ENCODE measurements at places on chromosomes 7 and 10.

DNA sequence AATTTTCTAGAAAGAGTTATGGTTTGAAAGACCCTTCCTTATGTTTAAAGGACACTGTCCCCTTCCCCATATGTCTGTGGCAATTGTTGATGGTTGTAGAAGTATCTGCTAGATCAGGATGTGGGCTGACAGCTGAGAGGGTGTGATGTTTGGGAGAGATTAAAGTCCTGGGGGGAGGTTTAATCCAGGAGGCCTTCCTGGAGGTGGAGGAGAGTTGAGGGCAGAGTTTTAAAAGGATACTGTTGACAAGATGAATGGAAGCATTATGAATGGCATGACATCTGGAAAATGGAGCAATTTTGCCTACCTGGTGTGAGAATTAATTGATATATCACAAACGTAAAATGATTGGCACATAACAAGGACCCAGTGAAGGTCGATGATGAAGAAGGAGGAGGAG lies 32.9 kb upstream of the SMC3 start:
- no peak for DNase-seq

GRCh38 chr7:5689118-5689517 lies 92.3 kb downstream of the RNF216 start:
- DNase-seq: peak; percentile 67

DNA sequence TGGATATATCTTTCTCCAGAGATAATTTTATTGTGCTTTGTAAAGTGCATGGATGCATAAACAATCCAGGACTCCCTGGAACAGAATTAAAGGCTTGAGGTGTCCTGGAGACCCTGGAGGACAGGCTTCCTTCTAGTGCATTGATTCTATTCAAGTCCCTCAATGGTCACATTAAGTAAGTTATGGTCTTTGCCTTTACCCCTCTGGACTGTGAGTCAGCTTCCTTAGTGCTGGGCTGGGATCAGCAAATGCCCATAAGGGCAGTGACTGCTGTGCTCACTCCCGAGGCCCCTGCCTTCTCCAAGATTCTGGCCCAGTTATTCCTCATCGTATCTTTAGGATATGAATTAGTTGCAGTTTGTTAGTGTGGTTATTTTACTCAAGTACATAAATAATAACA lies 178.7 kb upstream of the PRSS58 start:
- no peak for DNase-seq

DNA sequence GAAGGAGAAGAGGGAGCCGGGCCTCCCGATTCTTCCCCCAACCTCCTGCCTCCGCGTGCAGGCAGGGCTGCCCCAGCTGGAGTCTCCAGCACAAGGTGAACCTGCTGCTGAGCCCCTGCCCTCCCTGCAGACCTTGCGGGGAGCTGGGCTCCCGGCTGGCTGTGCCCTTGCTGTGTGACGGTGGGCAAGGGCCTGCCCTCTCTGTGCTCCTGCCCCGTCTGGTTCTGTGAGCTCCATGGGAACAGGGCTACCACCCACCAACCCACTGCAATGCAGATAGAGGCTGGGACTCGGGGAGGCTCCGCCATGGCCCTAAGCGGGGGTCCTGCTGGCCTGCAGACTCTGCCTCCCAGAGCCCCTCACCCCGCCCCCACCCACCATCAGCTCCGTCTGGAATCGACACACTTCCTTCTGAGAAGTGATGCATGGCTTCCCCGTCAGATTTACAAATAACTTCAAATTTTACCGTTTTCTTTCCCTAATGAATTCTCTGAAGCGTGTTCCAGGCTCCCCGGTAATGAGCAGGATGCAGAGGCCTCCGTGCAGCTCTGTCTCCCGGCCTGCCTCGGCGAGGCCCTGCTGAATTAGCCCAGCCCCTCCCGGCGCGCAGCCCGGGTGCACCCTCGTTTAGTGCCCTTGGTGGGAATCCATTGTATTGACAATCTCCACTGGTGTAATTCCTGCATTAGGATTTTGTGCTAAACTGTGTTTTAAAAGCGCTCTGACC lies 111.0 kb downstream of the MICALL2 start:
- no peak for DNase-seq

DNA sequence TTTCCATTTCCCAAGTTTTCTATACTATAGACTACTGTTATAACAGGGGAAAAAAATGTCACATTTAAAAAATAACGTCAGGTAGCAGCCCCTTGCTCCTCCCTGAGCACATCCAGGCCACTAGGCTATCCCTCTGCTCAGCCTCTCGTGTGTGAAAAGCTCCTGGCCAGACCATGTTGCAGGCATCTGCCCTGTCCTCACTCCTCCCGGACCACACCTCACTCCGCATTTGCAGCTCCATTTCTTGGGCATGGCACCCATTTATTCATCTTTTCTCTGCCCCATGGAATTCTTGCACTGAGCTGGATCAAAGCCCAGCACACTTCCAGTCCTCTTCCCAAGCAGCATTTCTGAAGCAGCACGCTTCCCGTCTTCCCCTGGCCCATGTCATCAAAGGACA lies 1.4 kb upstream of the GDF2 start:
- no peak for DNase-seq

DNA sequence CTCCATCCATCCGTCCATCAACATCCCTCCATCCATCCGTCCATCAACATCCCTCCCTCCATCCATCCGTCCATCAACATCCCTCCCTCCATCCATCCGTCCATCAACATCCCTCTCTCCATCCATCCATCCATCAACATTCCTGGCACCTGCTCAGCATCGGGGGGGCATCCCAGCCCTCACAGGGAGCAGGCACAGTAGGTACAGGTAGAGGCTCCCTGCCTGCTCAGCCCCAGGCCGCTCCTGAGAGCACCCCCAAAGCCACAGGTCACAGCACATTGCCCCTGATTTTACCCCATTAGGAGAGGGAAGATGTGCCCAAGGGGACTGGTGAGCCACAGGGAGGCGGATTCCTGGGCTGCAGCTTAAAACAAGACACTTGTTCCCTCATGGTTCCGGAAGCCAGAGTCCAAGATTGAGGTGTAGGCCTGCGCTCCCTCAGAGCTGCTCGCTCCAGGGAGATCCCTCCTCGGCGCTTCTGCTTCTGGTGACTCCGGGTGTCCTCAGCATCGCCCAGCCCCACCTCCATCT lies 21.1 kb upstream of the CFAP46 start:
- no peak for DNase-seq

- DNase-seq: peak; percentile 7
Measured at GRCh38 chr7:103065667-103066066, 8.9 kb downstream of the FBXL13 start.

- DNase-seq: no peak
Measured at GRCh38 chr7:16200591-16200990, 220.7 kb downstream of the CRPPA start.

GRCh38 chr10:6163364-6164270 lies 39.1 kb upstream of the PFKFB3 start:
- DNase-seq: peak; percentile 97

- DNase-seq: no peak
Measured at GRCh38 chr10:31095677-31096560, 64.3 kb upstream of the ZNF438 start.

DNA sequence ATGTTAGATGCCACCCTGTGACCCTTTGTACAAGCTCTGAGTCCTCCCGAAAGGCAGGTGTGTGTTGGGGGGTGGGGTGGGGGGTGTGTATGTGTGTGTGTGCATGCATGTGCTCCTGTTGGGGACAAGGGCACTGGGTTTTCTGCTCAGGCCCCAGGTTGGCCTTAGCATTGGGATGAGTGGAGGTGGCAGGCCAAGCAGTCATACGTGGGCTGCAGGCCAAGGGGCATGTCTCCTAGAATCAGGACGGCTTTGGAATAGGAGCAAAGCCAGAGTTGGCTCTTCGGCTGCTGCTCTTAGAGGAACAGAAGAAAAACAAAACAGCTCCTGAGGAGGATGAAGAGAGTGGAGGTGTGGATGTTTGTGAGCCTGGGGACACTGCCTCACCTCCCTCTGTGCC lies 26.0 kb downstream of the HSPA12A start:
- no peak for DNase-seq

DNA sequence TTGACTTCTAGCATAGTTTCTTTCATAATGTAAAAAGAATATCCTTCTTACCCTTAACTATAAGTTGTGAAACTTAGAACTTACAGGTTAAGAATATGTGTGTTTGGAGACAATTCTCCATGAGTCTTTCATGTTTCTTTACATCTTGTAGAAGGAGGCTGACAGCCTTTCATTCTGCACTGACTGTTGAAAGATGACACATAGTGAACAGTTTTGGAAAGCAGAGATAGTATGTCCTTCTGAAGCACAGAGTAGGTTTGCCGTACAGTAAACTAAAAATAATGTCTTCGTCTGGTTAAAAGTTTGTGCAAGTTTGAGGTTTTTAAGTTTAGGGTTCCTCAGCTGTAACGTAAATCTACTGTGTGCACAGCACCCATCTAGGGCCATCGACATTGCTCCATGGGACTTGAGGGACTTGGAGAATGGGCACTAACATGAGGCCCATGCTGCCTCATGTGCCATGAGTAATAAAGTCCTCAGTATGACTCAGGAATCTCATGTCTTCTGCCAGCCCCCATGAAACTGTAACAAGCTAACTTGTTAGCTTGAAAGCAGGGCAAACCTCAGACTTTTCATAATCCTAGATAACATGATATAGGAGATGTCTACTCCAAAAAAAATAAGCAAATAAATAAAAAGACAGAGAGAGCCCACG lies 24.5 kb upstream of the ELAPOR2 start:
- DNase-seq: no peak

- DNase-seq: no peak
Measured at GRCh38 chr7:26789481-26790184, 74.8 kb downstream of the SKAP2 start.

GRCh38 chr7:69696686-69697685 lies 98.7 kb downstream of the AUTS2 start:
- DNase-seq: no peak

GRCh38 chr10:102401735-102402511 lies 6.4 kb downstream of the NFKB2 start:
- DNase-seq: no peak

DNA sequence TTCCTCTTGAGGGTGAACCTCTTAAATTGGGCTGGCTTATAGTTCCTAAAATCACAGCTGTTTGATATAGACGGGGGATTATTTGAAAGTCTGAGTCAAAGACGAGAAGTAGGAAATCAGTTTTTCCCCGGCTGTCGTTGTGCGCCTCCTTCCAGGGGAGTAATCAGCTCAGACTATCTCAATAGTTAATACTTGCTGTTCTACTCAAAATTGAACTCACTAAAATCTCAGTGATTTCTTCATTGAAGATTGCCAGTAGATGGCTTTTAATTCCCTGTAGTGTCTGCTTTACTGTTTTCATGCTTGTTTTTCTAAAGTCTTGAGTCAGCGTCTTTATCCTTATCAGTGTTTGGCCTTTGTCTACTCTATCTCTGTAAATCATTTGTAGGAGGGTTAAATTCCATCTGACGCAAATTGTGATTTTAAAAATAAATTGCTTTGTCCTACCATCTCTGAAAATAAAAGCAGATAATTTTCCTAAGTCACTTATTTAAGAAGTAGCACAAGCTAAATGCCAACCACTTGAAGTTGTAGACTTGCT lies 47.3 kb downstream of the CNNM2 start:
- DNase-seq: no peak

DNA sequence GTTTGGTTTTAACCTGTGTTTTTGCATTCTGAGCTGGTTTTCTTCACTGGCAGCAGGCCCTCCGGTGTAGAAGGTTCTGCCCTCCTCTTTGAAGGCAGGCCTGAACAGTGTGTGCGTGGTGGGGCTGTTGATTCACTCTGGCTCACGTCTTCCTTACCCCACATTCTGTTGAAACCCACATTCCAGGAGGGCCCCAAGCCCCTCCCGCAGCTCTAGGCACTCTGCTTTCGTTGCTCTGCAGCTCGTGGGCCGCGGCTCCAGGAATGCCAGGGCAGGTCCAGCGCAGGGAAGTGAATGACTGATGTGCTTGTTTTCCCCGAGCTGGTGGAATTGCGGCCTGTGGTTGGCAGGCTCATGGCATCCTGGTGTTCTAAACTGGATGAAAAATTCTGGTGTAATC lies 49.0 kb downstream of the HTRA1 start:
- no peak for DNase-seq

GRCh38 chr7:149409895-149410294 lies 51.0 kb downstream of the ZNF777 start:
- no peak for DNase-seq

- no peak for DNase-seq
Measured at GRCh38 chr7:105307163-105307672, 81.5 kb downstream of the SRPK2 start.

- no peak for DNase-seq
Measured at GRCh38 chr7:29243910-29244655, 49.5 kb downstream of the CHN2 start.

GRCh38 chr10:60139290-60139689 lies 232.9 kb upstream of the CCDC6 start:
- no peak for DNase-seq

- DNase-seq: no peak
Measured at GRCh38 chr10:98636921-98637329, 190.2 kb upstream of the HPS1 start.

- no peak for DNase-seq
Measured at GRCh38 chr7:104185346-104185745, 22.5 kb downstream of the ORC5 start.

Measured in CD4-positive, alpha-beta T cell (primary cell).